AG08396 (cell line): ENCODE measurements at places on chromosomes 2 and 18.
A peak's percentile ranks its signal among the peaks of the same experiment; 100 is the strongest.

DNA sequence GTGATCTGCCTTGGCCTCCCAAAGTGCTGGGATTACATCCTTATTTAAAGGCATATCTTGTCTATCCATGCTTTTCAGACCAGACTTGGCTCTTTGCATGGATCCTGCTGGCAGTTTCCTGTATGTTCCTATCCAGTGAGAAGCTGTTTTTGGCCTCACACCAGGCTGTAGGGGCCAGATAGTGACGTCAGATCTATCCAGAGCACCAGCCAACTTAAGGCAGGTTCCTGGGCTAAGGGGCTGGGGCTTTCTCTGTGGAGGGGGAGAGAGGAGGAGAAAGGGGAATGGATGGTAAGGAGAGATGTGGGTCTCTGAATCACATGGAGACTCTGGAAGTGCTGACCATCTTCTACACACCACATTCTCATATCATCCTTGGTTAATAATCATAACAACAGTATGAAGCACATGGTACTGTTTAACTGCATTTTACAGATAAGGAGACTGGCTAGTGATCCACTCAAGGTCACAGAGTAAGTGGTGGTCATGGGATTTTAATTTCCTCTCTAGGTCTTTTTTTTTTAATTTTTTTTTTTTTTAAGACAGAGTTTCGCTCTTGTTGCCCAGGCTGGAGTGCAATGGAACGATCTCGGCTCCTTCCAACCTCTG, 2.0 kb upstream of the FAM117B start:
- DNase-seq, result no peak

GRCh38 chr2:240420206-240421104, 15.0 kb upstream of the GPC1 start:
- no peak for DNase-seq

- DNase-seq, result no peak
These were observed 16.2 kb upstream of the CTAGE1 start for GRCh38 chr18:22433956-22434355.

DNA sequence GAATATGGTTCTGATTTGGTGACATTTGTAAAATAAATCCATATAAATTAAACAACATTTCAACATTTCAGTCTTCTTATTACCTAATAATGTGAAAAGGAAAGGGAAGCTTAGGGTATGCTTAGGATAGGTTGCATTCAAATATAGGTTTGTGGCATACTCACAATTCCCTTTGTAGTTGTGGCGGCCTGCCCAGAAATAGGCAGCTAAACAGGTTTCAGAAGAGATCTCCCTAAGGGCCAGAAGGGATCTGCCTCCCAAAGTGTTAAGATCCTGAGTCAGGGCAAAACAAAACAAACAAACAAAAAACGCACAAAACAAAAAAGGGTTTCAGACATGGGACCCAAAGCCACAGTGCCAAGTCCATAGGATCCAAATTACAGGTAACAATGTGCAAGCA, 41.4 kb upstream of the TCF7L1 start:
- no peak for DNase-seq

- DNase-seq, result no peak
These were observed 3.7 kb downstream of the SIGLEC15 start for GRCh38 chr18:45828917-45829811.

- DNase-seq, result no peak
These were observed 417.4 kb downstream of the TSN start for GRCh38 chr2:122172812-122173211.

GRCh38 chr2:95091885-95092555, 29.6 kb downstream of the MRPS5 start:
- DNase-seq, result no peak

DNA sequence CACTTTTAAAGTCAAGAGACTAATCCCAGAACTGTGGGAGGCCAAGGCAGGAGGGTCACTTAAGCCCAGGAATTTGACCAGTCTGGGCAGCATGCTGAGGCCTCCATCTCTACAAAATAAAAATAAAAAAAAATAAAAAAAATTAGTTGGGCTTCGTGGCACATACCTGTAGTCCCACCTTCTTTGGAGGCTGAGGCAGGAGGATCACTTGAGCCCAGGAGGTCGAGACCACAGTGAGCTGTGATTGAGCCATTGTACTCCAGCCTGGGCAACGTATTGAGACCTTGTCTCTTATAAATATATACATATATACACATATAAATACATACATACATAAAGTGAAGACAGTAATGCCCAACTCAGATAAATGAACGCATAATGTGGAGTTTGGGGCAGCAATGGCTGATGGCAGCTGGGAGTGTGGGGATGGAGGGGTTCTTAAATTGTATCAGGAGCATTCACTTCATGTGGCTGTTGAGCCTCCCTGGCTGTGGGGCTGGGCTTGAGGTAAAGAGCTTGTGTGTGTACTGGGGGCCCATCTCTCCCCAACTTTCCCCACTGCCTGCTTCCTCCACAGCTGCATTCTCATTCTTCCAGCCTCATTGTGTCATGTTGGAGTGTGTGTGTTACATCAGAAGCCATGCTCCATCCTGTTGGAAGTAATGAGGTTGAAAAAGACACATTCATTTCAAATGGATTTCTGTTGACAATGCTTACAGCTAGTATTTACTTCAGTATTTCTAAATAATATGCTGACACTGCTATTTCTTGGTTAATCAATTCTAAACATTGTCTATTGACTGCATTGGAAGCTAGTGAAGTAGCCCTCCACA, 96.5 kb upstream of the HS6ST1 start:
- no peak for DNase-seq

DNA sequence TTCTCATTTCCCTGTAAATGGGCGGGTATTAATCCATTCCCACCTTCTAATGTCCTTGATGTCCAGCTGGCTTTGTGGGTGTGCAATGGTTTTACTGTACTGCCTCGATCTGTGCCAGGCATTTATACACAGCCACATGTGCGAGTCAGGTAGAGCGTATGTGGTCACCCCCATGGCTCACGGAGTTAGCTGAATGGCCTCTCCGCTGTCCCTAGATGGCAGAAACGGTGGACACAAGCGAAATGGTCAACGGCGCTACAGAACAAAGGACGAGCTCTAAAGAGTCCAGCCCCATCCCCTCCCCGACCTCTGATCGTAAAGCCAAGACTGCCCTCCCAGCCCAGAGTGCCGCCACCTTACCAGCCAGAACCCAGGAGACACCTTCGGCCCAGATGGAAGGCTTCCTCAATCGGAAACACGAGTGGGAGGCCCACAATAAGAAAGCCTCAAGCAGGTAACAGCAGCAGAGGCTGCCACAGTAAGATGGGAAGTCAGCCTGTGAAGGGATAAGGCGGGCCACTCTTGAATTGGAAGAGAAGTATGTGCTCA, 59.1 kb upstream of the EML6 start:
- DNase-seq, result no peak

GRCh38 chr2:180520921-180521581, 459.4 kb upstream of the UBE2E3 start:
- DNase-seq, result no peak

- DNase-seq, result no peak
These were observed 41.8 kb downstream of the CDH7 start for GRCh38 chr18:65792456-65793074.

- DNase-seq, result no peak
These were observed 43.4 kb downstream of the ZCCHC2 start for GRCh38 chr18:62566199-62566598.

- DNase-seq, result no peak
These were observed 640.2 kb upstream of the POU3F3 start for GRCh38 chr2:104213758-104214157.

GRCh38 chr2:17251171-17251570, 267.1 kb downstream of the RAD51AP2 start:
- DNase-seq, result no peak

- peak; percentile 61 for DNase-seq
These were observed 90.2 kb upstream of the SCG2 start for GRCh38 chr2:223692191-223692947.

GRCh38 chr2:85435981-85436835, 17.7 kb downstream of the SH2D6 start:
- peak; percentile 4 for DNase-seq

DNA sequence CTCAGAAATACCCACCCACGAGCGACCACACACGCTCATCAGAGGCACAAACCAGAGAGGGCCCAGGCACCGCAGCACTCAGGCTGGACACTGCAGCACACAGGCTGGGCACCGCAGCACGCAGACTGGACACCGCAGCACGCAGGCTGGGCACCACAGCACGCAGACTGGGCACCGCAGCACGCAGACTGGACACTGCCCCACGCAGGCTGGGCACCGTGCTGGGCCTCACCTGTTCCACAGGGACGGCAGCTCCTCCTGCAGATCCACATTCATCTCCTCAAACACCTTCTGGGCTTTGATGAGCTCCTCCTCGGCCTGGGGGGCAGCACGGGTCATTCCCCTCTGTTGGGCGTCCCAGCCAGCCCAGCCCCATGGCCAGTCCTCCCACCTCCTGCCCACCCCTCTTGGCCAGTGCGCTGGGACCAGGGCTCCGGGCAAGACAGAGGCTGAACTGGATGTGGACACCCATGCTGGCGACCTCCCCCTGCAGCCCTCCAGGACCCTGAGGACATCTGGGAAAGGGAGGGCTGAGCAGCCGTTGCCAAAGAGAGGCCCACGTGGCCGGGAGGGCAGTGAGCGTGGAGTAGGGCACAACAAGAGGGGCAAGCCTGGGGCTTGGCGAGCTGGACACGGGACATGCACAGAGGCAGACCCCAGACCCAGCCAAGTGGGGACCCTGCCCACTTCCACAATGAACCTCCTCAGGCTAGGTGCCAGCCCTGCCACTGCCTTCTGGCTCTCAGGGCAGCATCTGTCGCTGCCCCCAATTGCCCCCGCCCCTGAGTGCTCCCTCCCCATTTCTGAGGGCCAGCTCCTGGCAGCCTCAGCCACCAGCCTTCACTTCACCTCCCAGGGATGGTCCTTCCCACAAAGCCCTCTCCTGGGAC, 43.0 kb downstream of the BIN1 start:
- no peak for DNase-seq

DNA sequence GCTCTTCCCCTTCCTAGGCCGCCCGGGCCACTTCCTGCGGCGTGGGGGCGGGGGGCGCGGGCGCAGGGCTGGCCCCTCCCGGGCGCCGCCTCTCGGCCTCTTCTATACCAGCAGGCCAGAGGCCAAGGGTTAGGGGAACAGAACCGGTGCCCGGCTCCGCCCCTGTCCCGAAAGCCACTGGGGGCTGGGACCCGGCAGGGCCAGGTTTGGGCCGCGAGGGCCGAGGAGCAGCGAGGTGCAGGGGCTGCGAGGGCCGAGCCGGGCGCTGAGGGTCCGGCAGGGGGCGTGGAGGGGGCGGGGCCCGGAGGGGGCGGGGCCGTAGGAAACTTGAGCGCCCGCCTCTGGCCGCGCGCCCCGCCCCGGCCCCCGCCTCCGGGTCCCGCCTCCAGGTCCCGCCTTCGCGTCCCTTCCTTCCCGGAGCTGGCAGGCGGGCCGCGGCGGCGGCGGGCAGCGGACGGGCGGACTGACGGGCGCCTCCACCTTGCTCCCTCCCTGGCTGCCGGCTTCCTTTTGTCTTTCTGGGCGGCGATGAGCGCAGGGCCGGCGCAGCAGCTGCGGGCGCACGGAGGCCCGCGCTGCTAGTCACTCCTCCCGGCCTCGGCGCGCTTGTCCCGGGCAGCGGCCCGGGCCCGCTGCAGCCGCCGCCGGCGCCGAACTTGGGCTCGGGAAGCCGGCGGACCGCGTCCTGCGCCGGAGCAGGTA, at the start of gene HPCAL1:
Gene HPCAL1 (plus strand): TSS at position 426 of the 702 bp plus-strand sequence. CDS start 116,854 bp downstream, outside the sequence.
- DNase-seq, result peak; percentile 97

DNA sequence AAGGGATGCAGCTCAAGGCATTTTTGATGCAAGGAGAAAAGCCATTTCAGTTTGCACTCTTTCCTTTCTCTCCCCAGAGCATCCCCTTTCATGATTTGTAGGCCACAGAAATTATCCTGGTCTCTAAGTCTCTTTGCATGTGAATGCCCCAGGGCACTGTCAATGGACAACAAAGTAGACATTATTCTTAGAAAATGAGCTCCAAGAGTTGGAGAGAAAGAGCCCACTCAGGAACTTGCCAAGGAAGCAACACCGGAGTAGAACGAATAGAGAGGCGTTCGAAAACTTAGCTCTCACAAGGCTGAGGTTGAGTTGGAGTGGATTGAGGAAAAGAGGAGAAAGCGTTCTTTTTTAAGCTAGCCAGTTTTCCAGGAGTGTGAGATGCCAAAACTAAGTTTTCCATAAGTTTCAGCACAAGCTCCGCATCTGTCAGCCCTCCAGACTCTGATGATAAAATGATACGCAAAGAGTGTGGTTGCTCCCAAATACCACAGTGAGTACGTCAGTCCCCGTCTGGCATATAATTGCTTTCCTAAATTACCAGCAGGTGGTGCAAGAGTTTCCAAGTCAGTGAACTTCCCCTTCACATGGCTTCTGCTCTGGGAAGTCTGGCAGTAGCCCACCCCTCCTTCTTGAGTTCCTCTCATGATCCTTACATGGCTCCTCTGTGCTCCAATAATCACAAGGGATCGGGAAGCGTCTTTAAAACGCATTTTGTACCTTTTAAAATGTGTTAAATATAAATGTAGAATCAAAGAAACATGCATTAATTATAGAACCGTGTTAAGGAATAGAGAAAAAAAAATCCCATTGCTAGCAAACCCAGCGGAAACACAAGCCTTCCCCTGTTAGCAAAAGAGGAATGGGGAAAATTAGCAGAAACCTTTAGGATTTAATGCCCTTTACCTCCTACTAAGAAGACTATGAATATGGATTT, 1060.6 kb upstream of the FANCL start:
- DNase-seq, result peak; percentile 23

- DNase-seq, result no peak
These were observed 13.8 kb downstream of the PREPL start for GRCh38 chr2:44347526-44347925.

- DNase-seq, result no peak
These were observed 278.8 kb upstream of the SESTD1 start for GRCh38 chr2:179543361-179543901.

DNA sequence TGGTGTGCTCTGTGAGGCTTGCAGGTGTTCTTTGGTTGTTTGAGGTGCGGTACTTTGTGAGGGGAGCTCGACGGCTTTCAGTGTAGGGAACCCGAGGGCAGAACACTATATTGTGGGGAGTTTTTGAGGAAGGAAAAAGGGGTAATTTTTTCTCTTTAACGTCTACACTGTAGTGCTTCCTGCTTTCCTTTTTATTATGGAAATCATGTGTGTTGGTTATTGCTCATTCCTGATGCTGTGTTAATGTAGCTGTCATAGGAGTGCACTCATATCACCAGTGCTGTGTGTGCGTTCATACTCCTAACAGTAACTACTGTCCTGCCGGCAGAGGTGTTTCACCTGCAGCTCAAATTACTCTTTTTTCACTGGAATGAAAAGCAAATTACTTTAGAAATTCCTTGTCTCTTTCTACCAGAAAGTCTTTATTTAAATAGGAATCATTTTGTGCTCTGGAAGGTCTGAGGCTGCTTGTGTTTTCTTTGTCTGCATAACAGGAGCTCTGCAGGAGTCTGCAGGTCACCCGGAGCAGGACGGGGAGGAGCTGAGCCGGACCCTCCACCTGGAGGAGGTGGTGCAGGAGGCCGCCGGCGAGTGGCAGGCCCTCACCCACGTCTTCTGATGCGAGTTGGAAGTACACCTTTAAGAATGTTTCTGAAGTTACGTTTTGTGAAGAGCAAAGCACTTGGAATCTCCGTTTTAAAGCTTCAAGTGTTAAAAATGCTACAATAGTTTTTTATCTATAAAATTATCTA, 145.5 kb downstream of the ZNF236 start:
- DNase-seq, result no peak
